Esophagus squamous epithelium (tissue), 5 donors: ENCODE measurements at places on chromosomes 2 and 18.

DNA sequence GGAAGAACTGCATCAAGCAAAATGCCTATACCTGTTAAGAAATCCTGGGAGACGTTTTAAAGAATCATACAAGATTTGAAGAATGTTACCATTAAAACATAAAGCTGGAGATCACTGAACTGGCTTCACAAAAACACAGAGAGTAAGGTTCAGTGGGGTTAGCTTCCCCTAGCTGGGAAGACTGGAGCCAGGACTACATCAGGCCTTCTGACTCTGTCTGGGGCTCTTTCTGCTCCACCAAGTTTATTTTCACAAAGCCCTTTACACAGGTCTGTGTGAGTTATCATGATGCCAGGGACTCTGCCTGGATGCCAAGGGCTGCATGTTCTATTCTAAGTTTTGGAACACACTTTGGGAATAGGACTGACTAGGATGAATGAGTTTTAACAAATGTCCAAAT lies 47.3 kb upstream of the DNER start:
- H3K27ac ChIP-seq: no peak overlapping the region
- DNase-seq: no peak
- peaks cover 8% of the 10 kb centered on the region for H3K36me3 ChIP-seq
- H3K4me1 ChIP-seq: no peaks in the 10 kb centered on the region
- H3K4me3 ChIP-seq: no peak overlapping the region

DNA sequence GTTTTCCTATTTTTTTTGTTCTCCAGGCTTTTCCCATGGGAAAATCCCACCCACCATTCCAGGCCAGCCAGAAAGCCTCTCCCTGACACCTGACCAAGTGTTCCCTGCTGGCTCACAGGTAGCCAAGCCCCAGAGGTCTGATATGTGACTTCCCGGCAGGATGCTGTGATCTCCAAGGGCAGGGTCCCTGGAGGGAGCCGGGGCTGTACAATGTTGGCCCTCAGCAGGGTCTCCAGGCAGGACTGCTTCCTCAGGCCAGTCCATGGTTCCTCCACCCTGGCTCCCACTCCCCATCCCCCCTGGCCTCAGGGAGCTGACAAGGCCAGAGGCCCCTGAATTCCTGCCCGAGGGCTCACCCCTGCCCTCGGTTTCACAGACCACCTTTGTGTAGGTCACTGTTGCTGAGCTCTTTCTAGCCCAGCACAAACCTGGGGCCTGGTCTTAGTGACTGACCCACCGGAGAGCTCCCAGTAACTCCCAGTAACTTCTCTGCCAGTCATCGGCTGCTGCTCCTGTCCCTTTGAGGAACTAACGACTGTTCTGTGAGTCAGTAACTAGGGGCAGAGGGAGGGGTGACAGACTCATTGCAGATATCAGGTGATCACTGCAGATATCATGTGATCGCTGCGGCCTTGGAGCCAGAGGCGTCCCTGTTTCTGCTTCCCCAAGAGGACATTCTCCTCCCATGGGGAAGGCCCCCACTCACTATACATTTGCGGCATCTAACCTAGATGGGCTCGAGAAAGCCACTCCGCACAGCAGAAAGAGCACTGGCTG lies 38.7 kb downstream of the SDC1 start:
- no peaks in the 10 kb centered on the region for H3K27me3 ChIP-seq
- no peaks in the 10 kb centered on the region for H3K36me3 ChIP-seq
- H3K4me1 ChIP-seq: peaks cover 100% of the 10 kb centered on the region
- no peak overlapping the region for H3K4me3 ChIP-seq
- no peak for DNase-seq

DNA sequence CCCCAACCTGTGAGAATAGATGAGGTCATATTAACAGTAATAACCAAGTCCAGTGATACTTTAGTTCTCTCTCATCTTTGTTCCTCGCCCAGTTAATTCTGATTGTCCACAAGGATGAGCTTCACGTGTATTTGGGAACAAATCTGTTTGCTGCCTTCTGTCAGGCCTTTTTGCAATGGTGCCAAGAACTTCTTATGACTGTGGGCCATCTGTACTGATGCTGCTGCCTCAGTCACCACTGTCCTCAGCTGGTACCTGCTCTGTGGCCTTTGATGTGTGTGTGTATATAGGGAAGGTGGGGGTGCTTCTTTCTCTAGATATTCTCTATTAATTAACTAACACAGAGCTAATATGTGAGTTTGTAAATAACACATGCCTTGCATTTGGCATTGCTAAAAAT lies 392.9 kb downstream of the TGIF1 start:
- no peaks in the 10 kb centered on the region for H3K27me3 ChIP-seq
- no peak for DNase-seq
- no peaks in the 10 kb centered on the region for H3K4me1 ChIP-seq
- no peak overlapping the region for H3K27ac ChIP-seq
- no peaks in the 10 kb centered on the region for H3K36me3 ChIP-seq

DNA sequence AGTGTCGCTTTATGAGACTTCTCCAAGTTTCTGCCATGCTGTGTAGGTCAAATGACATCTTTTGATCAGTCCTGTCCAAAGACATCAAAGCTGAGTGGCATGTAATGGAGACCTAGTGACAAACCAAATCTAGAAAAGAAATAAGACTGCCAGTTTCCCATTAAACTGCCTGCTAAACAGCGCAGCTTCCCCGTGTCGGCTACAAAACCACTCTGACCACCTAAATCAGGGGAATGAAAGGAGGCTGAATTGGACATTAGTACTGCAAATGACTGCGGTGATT lies 57.7 kb downstream of the TSHZ1 start:
- peaks cover 28% of the 10 kb centered on the region for H3K4me1 ChIP-seq
- no peak overlapping the region for H3K4me3 ChIP-seq
- DNase-seq: no peak
- H3K27ac ChIP-seq: no peak overlapping the region
- no peaks in the 10 kb centered on the region for H3K36me3 ChIP-seq

- no peak overlapping the region for H3K4me3 ChIP-seq
- DNase-seq: no peak
- no peaks in the 10 kb centered on the region for H3K36me3 ChIP-seq
Measured at GRCh38 chr2:7929281-7929680, 752.6 kb upstream of the ID2 start.

- no peaks in the 10 kb centered on the region for H3K36me3 ChIP-seq
- H3K27me3 ChIP-seq: no peaks in the 10 kb centered on the region
- H3K27ac ChIP-seq: no peak overlapping the region
- no peak for DNase-seq
- H3K4me1 ChIP-seq: no peaks in the 10 kb centered on the region
- H3K4me3 ChIP-seq: no peak overlapping the region
Measured at GRCh38 chr18:10792181-10792580, 266.4 kb downstream of the NAPG start.

- no peaks in the 10 kb centered on the region for H3K27me3 ChIP-seq
- H3K27ac ChIP-seq: peak within 1 kb of the TSS; percentile 91
- no peak for DNase-seq
Measured at GRCh38 chr2:201260302-201260800, at the start of gene CASP8. Gene CASP8 (plus strand): TSS chr2:201260536. CDS start chr2:201266487, 5,951 bp downstream.

DNA sequence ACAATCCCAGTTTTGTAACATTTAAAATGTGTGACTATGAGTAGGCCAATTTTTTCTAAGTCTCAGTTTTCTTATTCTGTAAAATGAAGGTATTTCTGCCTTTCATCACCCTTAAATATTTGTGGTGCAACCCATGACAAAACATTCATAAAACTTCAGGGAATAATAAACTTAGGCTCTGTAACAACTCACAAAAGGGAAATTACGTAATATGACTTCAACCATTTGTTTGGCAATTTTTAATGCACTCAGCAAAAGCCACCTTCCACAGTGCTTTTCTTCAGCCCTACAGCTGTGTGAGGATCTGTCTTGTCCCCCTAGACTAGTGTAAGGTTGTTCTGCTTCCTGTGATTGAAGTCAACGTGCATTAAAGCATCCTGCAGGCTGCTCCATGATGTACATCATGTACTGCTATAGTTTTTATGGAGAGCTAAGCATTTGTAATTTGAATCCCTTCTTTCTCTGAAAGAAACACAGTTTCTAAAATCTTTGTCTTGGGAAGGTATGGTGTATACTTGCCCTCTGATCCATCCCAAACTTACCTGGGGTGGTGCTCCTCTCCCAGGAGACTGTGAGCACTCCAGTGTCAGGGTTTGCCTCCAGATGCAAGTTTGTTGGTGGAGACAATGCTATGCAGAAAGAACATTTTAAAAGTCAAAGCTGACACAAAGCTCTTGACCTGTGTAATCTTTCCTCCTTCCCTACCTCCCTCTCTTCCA lies 39.1 kb downstream of the FN1 start:
- no peak for DNase-seq
- H3K27ac ChIP-seq: no peak overlapping the region
- H3K27me3 ChIP-seq: no peaks in the 10 kb centered on the region
- no peaks in the 10 kb centered on the region for H3K36me3 ChIP-seq
- H3K4me3 ChIP-seq: no peak overlapping the region

DNA sequence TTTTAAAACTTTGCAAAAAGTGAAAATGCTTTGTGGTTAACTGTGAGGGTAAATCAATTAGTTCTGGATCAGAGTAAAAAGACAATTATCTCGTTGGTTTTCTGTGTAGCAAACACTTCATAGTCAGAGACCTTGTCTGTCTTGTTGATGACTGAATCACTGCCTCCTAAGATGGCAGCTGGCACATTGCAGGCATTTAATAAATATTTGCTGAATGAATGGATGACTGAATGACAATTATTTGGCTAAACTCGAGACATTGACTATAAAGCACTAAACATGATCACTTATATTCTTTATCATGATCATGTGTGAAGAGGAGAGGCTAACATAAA lies 96.2 kb downstream of the MAIP1 start:
- H3K36me3 ChIP-seq: no peaks in the 10 kb centered on the region
- no peak overlapping the region for H3K4me3 ChIP-seq
- H3K27me3 ChIP-seq: no peaks in the 10 kb centered on the region
- no peak for DNase-seq

GRCh38 chr2:863732-864450 lies 86.8 kb upstream of the SNTG2 start:
- H3K4me3 ChIP-seq: no peak overlapping the region
- no peak overlapping the region for H3K27ac ChIP-seq
- no peaks in the 10 kb centered on the region for H3K4me1 ChIP-seq
- peaks cover 32% of the 10 kb centered on the region for H3K27me3 ChIP-seq

- H3K27me3 ChIP-seq: no peaks in the 10 kb centered on the region
- H3K4me3 ChIP-seq: no peak overlapping the region
- no peak for DNase-seq
- no peaks in the 10 kb centered on the region for H3K4me1 ChIP-seq
- peak overlapping the region; percentile 66 for H3K27ac ChIP-seq
Measured at GRCh38 chr2:20027705-20028434, 15.4 kb upstream of the MATN3 start.

DNA sequence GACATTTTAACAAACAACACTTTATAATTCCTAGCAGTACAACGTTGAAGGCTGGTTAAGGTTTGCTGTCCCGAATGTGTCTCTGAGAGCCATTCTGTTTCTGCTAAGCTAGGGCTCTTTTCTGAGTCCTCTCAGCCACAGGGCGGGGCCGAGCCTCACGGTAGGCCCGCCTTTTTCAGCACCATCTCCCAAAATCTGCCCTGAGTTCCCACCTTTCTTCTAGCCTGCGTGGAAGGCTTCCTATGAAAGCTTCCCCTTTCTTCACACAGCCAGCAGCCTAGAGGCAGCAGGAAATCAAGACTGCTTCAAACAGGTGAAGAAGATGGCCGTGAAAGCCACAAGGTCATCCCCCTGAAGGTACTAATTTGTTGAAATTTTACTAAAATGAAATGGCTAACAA lies 255.5 kb downstream of the CDH2 start:
- no peak overlapping the region for H3K27ac ChIP-seq
- H3K4me1 ChIP-seq: peaks cover 4% of the 10 kb centered on the region
- H3K36me3 ChIP-seq: no peaks in the 10 kb centered on the region
- DNase-seq: no peak

DNA sequence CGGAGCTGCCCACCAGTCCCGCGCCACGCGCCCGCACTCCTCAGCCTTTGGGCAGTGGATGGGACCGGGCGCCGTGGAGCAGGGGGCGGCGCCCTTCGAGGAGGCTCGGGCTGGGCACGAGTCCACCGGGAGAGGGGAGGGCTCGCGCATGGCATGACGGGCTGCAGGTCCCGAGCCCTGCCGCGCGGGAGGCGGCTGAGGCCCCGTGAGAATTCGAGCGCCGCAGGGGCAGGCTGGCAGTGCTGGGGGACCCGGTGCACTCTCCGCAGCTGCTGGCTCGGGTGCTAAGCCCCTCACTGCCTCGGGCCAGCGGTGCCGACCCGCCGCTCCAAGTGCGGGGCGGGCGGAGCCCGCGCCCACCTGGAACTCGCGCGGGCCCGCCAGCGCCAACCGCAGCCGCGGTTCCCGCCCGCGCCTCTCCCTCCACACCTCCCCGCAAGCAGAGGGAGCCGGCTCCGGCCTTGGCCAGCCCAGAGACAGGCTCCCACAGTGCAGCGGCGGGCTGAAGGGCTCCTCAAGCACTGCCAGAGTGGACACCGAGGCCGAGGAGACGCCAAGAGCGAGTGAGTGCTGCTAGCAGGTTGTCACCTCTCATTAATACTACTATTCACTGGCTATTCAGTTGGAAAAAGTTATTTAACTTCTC lies 3.6 kb upstream of the TTC21B start:
- no peak for DNase-seq
- no peak overlapping the region for H3K4me3 ChIP-seq
- no peak overlapping the region for H3K27ac ChIP-seq
- H3K4me1 ChIP-seq: no peaks in the 10 kb centered on the region
- H3K36me3 ChIP-seq: no peaks in the 10 kb centered on the region

DNA sequence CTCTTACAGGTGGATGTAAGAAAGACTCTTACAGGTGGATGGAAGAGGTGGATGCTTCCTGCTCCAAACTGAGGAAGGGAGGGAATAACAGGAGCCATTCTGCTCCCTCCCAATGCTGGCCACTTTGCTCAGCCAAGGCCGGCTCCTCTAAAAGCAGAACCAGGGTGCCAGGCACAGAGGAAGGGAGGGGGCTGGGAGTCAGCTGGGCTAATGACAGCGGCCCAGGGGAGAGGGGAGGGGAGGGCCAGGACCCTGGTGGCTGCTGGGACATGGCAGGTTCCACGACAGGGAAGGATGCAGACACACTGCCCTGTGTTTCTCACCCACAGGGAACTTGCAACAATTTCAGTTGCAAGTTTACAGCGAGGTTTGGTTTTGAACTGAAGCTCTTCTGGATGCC lies 173.4 kb downstream of the ANAPC1 start:
- H3K27me3 ChIP-seq: no peaks in the 10 kb centered on the region
- no peak for DNase-seq
- no peak overlapping the region for H3K27ac ChIP-seq
- no peaks in the 10 kb centered on the region for H3K36me3 ChIP-seq
